ENCODE measurements at places on chromosomes 12 and 14.

- peak; percentile 84 for DNase-seq
Measured at GRCh38 chr12:29783773-29784666, at the start of gene TMTC1. TSS of gene TMTC1 (minus strand) at chr12:29783942. CDS start at chr12:29783751, 191 bp downstream.

DNA sequence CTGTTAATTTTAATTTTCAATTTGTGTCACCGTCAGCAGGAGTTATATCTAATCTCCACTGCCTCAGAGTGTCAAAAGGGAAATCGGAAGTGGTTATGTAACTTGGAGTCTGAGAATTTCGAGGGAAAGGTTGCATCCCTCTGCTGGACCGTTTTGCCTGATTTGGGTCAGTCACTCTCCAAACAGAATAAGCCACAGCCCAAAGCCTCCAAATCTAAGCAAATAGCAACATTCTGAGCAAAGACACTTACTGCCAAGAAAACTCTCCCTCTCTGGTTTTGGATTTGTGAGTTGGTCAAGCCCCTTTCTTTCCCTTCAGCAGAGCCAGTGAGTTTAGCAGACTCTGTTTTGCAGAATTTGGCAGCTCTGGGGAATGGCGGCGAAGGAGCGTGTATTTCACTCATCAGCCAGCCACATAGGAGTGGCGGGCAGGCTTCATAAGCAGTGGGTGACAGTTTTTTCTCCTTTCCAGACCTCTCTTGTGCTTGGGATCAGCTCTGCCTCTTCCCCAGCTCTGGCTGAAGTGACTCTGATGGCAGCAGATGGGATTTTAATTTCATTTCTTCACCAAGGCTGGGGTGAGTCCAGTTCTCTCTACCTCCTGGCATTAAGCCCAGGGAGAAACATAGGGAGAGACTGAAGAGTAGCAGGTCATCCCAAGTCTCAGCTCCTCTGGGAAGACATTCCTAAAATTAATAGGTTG is 218.7 kb upstream of the NOS1 start:
- no peak for DNase-seq

DNA sequence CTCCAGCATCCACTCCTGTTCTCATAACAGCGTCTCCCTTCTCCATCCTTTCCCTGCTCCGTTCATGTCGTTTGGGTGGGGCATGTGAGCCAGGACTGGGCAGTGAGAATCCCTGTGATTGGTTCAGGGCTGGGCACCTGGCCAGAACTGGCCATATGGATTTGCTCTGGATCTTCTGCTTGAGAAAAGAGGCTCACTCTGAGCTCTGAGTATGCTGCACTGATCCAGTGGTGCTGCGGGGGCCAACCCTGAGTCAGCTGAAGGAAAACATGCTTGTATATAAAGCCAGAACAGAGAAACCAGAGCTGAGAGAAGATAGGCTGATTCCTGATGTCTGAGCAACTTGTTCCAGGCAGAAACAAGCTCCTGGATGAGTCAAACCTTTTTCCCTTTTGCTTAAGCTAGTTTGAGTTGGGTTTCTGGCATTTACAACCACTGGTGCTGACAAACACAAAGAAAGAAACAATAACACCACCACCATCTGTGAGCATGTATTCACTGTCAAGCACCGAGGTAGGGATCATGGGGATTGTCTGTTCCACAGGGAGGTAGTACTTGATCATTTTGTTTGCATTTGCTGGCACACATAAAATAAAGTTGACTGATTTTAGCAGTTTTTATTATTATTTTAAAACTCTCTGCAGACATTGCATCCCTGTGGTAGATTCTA is 14.0 kb upstream of the HPD start:
- peak; percentile 55 for DNase-seq

GRCh38 chr14:34224221-34224620 is 237.8 kb downstream of the SPTSSA start:
- DNase-seq = no peak

- DNase-seq = peak; percentile 74
Measured at GRCh38 chr14:102574281-102575159, 17.9 kb upstream of the RCOR1 start.

DNA sequence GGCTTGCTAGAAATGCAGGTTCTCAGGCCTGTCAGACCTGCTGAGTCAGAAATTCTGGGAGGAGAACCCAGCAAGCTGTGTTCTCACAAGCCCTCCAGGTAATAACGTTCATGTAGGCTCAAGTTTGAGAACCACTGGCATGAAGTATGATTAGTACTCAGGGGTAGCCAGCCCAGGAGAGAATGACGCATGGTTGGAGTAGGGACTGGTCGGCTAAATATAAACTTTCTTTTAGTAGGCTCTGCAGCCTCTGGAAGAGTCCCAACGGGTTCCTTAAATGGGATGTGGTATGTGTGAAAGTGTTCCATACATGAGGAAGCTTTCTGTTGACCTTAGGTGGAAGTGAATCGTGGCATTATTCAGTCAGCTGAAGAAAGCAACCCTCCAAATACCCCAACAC is 209.3 kb downstream of the SLC41A2 start:
- DNase-seq = peak; percentile 77

DNA sequence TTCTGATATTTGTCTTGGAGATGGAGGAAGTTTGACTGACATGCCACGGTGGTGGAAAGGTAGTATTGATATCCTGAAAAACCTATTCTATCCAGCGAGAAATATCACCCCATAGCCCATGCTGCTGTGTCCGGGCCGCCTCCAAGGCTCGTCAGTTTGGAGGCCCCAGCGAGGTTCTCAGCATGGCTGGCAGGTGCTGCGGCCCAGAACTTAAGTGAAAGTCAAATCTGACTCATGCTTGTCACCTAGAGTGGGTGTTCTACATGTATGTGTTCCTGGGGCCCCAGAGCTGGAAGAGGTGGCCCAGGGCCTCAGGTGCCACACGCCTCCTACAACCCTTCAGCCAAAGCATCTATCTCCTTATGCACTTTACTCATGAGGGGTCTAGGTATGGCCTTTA is 92.9 kb downstream of the GCH1 start:
- DNase-seq = no peak

- DNase-seq = no peak
Measured at GRCh38 chr12:22691319-22691718, 66.3 kb downstream of the ETNK1 start.

Measured in aorta (tissue), 5 donors.